ENCODE measurements at places on chromosomes 7 and 10.

- DNase-seq = no peak
These were observed 24.9 kb downstream of the SAMD9 start for GRCh38 chr7:93092757-93093370.

GRCh38 chr10:12412666-12413368 lies 63.5 kb downstream of the CAMK1D start:
- DNase-seq = no peak

- no peak for DNase-seq
These were observed 1.9 kb upstream of the SNX13 start for GRCh38 chr7:17942231-17942630.

GRCh38 chr10:129637010-129637409 lies 170.0 kb downstream of the MGMT start:
- DNase-seq = no peak

DNA sequence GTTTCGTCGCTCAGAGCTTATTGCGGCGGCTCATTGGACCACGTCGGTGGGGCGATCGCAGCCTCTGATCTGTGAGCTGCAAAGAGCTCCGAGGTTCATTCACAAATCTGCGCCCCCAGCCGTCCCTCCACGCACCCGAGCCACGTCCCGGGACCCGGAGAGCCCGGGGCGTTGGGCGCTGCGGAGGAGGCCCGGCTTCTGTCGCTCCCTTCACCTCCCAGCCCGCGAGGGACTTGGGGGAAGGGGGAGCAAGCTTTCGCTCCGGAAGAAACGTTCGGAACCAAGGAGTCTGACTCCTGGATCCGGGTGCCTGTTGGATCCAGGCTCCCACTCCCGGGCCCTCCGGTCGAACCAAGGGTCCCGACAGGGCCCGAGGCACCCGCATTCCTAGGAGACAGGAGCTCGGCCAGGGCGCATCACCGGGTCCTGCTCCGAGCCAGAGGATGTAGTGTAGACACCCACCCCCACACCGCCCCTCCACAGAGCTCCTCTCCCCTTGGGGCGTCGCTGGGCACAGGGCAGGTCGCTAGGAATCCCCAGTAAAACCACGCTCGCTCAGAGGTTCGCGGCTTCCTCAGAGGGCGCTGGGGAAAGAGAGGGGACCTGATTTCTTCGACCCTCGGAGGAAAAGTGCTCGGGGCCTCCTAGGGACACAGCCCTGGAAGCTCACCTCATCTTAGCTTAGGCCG lies 7.9 kb upstream of the EN2 start:
- no peak for DNase-seq

- DNase-seq = no peak
These were observed 80.1 kb downstream of the OSBPL3 start for GRCh38 chr7:24899905-24900304.

GRCh38 chr10:104255311-104255981 lies 754 bp downstream of the GSTO1 start:
- DNase-seq = no peak

DNA sequence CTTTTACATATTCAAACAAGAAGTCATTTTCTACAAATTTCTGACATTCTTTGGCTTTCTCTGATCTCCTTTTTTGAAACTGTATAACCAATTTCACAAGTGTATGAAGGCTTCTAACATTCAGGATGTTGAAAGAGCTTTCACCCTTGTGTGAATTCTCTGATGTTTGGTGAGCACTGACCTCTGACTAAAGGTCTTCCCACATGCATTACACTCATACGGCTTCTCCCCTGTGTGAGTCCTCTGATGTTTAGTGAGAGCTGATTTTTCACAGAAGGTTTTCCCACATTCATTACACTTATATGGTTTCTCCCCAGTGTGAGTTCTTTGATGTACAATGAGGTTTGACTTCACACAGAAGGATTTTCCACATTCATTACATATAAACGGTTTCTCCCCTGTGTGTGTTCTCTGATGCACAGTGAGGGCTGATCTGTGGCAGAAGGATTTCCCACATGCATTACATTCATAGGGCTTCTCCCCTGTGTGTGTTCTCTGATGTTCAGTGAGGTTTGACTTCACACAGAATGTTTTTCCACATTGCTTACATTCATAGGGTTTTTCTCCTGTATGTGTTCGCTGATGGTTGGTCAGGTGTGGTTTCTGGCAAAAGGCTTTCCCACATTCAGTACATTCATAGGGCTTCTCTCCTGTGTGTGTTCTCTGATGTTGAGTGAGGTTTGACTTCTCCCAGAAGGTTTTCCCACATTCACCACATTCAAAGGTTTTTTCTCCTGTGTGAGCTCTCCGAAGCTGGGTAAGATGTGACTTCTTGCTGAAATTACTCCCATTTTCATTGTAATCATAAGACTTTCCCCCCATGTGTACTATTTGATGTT lies 25.7 kb downstream of the ZNF248 start:
- DNase-seq = no peak

GRCh38 chr10:98158576-98158975 lies 24.1 kb downstream of the R3HCC1L start:
- no peak for DNase-seq

DNA sequence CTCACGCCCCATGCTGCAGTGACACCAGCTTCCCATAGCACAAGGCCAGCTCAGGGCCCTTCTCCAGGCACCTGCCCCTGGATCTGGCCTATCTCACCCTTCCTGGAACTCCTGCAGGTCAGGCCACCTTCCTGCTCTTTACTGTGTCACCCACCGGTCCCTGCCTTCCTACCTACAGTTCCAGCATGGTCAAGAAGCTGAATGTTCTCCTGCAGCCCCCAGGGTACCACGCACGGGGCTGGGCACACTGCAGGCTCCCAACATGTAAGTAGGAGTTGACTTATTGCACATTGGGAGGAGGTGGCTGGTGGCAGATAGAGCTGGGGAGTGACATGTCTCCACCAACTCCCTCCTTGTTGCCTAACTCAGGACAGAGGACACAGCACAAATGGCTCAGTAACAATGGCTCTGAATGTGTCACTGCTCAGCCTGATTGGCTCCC lies 14.5 kb downstream of the ITPRIP start:
- no peak for DNase-seq

DNA sequence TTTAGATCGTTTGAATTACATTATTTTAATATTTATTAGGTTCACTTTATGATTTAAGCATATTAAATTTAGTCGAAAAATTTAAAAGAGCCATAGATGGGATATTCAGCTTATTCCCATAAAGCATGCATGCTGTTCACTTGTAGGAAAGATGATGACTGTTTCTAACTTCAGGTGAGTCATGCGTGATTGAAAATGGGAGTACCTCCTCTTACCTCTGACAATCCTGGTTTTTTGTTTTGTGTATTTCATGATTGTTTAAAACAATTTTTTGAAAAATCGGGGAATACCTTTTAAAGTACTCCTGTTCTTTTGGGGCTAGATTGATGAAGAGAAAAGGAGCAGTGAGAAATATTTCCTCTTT lies 1.4 kb downstream of the TNKS2 start:
- DNase-seq = no peak

- no peak for DNase-seq
These were observed 226.0 kb downstream of the KLF6 start for GRCh38 chr10:3559011-3559410.

DNA sequence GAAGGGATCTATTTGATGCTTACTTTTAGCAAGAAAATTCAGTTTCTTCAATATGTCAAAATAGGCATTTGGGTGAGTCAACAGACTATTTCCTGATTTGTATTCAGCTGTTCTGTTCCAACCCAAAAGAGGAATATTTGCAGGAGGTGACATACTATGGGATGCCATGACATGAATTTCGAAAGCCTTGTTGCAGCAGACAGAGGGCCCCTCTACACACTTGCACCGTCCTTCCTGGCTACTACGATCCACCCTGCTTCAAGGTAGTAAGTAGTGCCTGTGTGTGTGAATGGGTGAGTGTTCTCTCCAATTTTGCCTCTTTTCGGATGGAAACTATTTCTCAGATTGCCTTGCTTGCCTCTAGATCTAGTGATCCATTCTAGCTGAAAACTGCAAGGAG lies 413.0 kb upstream of the ADARB2 start:
- no peak for DNase-seq

DNA sequence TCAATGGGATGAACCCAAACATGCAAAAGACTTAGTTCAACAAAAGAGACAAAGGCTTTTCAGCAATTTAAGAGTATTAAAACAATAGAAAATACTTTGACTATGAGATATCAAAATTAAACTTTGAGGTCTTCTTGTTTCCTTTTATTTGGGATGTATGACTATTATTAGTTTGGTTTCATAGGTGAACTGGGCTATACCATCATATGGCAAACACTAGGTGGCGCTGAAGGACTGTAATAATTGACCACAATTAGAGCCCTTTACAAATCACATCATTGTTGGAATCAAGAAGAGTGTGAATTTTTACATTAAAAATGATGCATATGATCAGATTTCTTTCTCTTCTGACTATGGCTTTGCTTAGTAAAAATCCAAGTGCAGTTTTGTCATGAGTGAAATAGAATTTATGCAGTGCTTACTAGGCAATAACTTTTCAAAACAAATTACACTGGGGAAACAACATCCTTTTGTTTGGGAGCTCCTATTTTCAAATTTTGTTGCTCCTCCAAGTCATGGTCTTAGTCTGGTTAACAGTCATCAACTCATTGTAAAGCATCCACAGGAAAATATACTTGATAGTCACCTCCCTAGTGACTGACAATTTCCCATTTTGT lies 14.7 kb upstream of the NXPH1 start:
- DNase-seq = peak; percentile 3

GRCh38 chr10:35569836-35570235 lies 35.3 kb upstream of the GJD4 start:
- DNase-seq = no peak

GRCh38 chr7:44138698-44139097 lies 2.4 kb downstream of the MYL7 start:
- DNase-seq = no peak

DNA sequence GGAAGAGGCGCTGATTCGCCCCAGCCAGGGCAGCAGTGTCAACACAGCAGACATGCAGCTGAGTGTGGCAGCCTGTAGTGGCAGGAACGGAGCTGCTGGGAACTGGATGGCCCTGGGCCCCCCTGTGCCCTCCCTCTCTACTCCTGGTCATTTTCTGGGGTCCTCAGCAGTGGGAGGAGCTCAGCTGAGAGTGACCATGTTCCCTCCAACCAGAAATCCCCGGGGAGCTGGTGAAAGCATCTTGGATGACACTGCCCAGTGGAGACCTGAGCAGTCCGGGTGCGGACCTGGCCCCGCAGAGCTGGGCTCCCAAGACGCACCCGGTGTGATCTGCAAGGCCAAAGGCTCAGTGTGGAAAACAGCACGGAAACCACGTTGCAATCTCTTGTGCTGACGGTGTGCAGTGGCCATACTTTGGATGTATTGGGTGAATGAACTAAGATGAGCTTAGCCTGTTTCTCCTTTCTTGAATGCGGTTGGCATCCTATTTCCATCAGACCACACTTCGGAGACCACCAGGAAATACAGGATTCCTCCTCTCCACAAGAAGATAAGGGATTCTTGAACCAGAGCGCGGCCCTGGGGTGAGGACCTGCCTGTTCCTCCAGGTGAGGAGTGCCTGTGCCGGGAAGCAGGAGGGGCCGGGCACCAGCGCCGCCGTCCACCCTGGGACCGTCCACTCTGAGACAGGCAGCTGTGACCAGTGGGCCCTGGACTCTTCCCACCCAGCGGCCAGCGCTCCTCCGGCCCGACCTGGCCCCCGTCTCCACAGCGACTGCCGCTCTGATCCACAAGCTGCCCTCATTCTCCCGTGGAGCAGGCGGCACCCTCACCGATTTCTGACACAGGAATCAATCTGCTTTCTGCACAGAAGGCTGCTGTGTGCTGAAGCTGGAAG lies 93.5 kb upstream of the DIP2C start:
- DNase-seq = no peak

- no peak for DNase-seq
These were observed 215.8 kb downstream of the FOXP2 start for GRCh38 chr7:114630201-114630990.

GRCh38 chr10:68135362-68135761 lies 26.1 kb downstream of the MYPN start:
- DNase-seq = no peak

DNA sequence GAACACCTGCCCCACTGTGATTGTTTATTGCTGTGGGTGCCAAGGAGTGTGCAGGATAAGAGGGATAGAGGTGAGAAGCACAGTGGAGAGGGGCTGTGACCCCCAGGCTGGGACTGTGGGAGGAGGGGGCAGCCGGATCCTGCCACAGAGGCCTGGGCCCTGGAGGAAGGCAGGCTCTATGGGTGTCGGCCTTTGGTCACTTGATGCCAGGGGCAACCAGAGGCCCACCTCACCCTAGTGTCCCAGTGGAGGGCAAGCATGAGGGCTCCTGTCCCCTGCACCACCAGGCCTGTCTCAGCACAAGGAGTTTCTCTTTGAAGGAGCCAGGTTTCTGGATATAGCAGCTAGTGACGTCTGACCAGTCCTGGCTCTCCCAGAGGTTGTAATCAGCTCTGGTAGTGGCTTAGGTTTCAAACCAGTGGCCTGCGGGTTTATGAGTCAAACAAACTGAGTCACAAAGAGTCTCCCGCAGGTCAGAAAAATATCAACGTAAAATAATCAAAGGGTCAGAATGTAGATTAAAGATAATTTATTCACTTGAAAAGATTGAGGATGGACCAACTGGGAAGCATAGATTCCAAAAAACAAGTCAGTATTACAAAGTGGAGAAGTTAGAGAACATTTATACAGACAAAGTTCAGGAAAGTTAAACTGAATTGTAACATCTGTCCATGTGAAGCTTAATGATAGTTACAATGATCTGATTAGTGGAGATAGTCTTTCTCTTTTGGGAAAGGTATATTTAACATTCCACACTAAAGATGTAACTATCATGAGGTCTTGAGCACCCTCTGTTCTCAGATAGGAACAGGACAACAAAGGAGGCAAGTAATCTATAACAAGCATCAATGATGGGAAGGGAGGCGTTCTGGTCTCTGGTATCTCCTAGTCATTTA lies 37.2 kb upstream of the ZNF488 start:
- no peak for DNase-seq

DNA sequence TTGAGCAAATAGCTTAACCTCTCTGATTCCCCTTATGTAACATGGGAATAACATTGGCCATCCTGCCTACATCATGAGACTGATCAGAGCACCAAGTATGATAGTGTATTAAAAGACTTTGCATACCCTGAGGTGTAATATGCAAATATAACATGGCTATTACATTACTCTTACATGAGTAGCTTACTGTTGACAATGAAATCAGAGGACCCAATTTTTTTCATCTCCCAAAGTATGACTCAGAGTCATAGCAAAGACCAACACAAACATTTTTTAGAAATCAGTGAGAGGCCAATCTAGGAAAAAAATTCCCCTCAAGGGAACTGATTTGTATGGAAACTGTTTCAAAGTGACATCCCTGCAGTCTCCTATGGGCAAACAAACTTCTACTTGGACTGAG lies 47.0 kb upstream of the TMEM140 start:
- DNase-seq = peak; percentile 4

- DNase-seq = no peak
These were observed 53.9 kb downstream of the PRTFDC1 start for GRCh38 chr10:24898501-24898900.

DNA sequence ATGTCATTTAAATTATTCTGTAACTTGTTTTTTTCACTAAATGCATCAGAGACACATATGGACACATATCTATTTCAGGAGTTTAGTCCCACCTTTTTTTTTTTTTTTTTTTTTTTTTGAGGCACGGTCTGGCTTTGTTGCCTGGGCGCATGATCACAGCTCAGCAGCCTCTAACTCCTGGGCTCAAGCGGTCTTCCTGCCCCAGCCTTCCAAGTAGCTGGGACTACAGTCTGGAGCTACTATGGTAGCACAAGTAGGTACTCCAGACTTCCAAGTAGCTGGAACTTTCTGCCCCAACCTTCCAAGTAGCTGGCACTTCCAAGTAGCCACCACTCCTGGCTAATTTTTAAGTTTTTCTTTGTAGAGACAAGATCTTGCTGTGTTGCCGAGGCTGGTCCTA lies 407.7 kb downstream of the GALNT17 start:
- DNase-seq = no peak

Data from HS-27A (cell line).